ENCODE measurements at places on chromosomes 5 and 9.

DNA sequence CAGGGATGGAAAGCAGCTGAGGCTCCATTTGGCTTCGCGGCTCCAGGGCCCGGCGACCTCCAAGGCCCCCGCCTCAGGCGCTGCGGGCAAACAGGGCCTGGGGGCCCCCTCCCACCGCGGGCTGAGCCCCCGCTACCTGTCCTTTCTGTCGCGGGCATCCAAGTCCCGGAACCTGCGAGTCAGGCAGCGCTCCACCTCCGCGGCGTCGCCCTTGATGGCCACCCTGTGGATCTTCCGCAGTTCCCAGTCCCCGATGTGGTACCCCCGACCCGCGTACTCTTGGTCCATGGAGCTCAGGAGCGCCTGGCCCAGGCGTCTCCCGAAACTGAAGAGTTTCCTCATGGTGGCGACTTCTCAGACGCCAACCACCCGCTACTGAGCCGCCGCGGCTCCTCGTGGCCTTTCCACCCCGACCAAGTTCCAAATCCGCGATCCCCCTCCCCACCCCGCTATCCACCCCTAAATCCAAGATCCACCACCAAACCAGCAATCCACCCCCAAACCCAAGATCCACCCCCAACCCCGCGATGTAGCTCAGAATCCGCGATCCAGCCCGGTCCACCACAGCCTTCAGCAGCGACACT is 86.5 kb upstream of the CCDC180 start:
- no peak for DNase-seq

DNA sequence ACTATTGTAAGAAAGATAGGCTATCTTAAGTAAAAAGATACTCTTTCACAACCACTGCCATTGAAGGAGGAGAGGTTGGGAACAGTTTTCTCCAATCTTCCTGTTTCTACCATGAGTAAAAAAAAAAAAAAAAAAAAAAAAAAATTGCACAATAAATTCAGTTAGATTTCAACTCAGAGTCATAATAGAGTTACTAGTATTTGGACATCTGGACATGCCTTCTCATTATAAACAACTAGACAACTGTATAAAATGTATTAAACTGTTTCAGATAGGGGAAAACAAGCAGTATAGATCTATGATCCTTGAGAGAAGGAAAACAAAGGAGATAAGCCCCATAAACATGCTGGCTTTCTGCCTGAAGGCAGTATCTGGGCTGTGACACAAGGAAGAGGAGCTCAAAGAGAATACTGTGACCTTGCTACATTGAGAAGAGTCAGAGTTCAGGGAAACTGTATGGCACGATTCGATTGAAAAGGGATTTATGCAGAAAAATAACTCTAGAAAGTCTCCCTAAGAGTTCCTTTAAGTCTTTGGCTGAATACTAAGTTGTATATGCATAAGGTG is 249.2 kb upstream of the POU5F2 start:
- DNase-seq, result no peak

DNA sequence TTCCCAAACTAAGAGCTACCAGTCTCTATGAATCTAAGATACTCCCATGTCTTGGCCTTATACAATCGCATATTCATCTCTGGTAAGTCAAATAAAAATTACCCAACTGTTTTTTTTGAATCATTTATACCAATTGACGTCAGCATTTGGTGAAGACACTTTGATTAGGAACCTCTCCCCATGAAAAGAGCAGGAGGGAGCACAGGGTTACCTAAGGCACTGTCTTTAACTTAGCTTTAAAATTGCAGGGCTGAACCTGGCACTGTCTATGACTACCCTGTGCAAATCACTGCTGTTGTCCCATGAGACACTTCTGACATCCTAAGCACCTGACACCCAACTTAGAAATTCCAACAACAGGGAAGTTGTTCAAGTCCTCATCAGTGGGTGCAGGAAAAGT is 586.4 kb downstream of the MAT2B start:
- no peak for DNase-seq

- DNase-seq, result no peak
These were observed 377.7 kb downstream of the PIK3R1 start for GRCh38 chr5:68593211-68593671.

- DNase-seq, result no peak
These were observed 4.3 kb downstream of the TLN1 start for GRCh38 chr9:35727676-35728040.

- DNase-seq, result no peak
These were observed 720.5 kb upstream of the NUDT12 start for GRCh38 chr5:104283136-104283535.

GRCh38 chr9:26833792-26834191 is 58.8 kb downstream of the CAAP1 start:
- no peak for DNase-seq

DNA sequence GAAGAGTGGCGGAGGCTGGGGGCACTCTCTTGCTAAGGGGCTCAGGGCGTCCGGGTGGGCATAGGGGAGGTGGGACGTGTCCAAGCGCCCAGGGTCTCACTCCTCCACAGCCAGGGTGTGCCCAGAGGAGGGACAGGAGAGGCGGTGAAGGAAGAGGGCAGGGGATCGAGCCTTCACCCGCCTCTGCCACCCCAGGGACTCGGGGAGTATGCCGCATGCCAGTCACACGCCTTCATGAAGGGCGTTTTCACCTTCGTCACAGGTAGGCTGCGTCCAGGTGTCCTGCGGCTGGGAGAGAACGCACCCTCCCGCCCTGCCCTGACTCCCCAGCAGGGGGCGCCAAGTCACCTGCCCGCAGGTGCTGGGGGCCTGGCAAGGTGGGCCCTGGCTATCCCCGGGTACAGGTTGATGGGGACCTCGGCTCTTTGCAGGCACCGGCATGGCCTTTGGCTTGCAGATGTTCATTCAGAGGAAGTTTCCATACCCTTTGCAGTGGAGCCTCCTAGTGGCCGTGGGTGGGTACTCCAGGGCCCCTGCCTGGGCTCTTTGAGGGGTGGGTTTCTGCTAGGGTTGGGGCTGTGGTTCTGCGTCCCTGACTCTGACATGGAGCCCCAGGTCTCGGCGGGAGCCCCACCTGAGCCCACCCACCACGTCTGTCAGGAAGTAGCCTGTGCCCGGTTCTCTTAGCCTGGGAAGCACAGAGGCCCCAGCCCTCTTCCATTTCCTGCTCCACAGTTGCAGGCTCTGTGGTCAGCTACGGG is 552 bp downstream of the TMEM141 start:
- no peak for DNase-seq

- DNase-seq, result no peak
These were observed 513.4 kb downstream of the CSNK1G3 start for GRCh38 chr5:124025306-124025845.

- no peak for DNase-seq
These were observed 47.4 kb upstream of the FRRS1L start for GRCh38 chr9:109214414-109214813.

GRCh38 chr9:91164724-91165520 is 196.8 kb downstream of the AUH start:
- DNase-seq, result no peak

- DNase-seq, result no peak
These were observed 8.0 kb downstream of the EGFL7 start for GRCh38 chr9:136670576-136671253.

DNA sequence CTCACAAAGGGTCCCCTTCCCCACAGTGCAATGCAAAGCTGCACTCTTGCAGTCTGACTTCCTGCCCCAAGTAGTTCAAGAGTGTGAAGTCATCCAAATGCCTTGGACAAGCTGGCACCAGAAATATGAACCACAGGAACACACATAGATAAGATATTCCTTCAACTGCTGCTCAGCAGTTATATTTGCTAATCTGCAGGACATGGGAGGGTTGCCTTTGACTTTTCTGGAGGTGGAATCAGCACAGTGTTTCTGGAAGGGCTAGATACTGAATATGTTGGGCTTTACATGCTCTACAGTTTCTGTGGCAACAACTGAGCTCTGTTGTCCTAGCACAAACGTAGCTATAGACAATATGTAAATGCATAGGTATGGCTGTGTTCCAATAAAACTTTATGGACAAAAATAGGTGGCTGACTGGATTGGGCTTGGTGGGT is 96.7 kb upstream of the PCA3 start:
- no peak for DNase-seq

- no peak for DNase-seq
These were observed 19.0 kb downstream of the UNC13B start for GRCh38 chr9:35180801-35181200.

GRCh38 chr9:125405938-125406809 is 144.5 kb downstream of the GAPVD1 start:
- DNase-seq, result no peak

- no peak for DNase-seq
These were observed 285.2 kb downstream of the CDH12 start for GRCh38 chr5:22567983-22568382.

DNA sequence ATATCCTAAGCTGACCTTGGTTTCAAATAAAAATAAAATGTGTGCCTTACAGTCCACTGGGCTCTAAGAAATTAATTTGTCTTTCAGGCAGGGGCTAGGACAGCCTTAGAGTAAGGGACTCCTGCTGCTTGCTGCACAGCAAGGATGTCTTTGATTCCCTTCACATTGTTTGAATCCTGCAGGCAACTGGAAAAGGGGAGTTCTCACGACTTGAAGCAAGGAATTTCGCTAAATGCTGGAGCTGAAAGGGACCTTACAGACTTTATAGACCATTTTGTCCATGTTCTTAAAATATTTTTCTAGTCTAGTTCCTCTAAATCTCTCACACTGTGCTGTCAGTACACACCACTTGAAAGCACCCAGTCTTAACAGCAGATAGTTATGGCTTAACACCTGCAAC is 35.6 kb downstream of the FBXW11 start:
- DNase-seq, result no peak

- DNase-seq, result no peak
These were observed 173.8 kb downstream of the AUH start for GRCh38 chr9:91187965-91188344.

GRCh38 chr5:130815246-130815645 is 349.8 kb downstream of the HINT1 start:
- DNase-seq, result no peak

- DNase-seq, result no peak
These were observed 34.2 kb downstream of the ADRB2 start for GRCh38 chr5:148860599-148860998.

GRCh38 chr9:98598861-98599260 is 109.9 kb downstream of the GABBR2 start:
- no peak for DNase-seq

- DNase-seq, result no peak
These were observed 21.8 kb upstream of the NTRK2 start for GRCh38 chr9:84647699-84648098.

- no peak for DNase-seq
These were observed 13.3 kb downstream of the HAVCR1 start for GRCh38 chr5:157045601-157046000.

- DNase-seq, result no peak
These were observed 111.8 kb downstream of the ACTL7B start for GRCh38 chr9:108743901-108744371.

DNA sequence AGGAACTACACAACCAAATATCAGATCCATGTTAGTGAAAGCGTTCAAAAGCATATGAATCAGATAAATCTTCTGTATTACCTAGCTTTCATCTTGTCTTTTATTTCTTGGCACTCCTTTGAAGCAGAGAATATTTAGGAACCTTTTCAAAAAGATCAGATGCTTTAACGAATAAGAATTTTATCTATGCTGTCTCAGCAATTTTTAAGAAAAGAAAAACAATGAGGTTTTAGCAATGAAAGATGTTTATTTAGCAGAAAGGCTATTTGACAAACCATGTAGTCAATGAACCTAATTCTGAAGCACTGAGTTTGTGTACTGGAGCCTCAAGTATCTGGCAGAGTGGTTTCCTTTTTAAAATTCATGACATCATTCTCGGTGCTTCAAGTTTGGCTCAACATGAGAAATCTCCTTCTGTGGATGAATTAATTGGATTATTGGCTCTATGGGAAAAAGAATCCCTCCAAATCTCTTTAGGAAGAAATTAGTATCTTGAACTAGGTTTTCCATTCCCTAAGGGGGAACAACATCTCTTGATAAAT is 534.7 kb downstream of the CAAP1 start:
- no peak for DNase-seq

DNA sequence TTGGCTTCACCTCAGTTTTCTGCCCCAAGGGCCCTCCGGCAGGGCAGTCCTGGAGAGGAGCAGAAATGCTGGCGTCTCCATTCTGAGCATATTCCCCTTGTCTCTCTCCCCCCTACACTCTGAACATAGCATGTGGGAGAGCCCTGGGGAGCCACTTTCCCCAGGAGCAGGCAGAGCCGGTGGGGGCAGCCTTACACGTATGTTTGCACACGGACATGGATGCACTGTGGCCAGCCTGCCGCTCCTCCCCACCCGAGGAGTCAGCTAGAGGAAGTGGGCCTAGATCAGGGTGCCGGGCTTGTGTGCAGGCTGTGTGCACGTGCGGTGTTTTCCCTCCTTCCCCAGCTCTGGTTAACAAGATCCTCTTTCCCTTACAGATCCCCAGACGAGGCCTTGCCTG is 25.4 kb upstream of the POMT1 start:
- DNase-seq, result no peak

GRCh38 chr9:112048924-112049691 is 126.0 kb downstream of the SUSD1 start:
- no peak for DNase-seq

DNA sequence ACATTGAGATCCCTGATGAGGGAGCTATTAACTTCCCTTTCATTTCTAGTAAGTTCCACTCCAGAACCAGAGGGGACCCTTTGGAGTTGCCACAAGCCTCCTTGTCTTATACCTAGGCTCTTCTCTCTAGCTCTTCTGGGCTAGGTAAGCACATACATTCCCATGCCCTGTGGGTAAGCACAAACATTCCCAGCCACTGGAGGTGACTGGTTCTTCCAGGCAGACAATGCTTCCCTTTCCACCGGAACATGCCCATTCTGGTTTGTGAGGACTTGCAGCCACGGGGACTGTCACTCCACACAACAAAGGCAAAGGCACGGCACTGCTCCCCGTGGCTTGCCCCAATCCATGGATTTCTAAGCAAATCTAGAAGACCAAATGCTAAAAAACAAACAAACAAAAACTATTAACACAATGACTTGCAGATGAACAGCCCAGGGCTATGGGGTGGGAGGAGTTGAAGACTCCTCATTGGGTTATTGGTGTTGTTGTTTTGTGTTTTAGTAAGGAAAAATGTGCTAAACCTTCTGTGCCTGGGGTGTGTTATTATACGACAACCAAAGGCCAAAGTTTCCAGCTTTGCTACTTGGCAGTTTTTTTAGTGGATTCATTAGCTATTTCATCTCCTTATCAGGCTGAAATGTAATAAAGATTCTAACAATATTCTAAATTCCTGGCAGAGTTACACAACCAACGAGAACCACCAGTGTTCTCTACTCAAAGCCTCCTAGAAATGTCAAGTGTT is 276.2 kb downstream of the SYK start:
- DNase-seq, result no peak

All from cortex of kidney (tissue), 1 donor.